ENCODE measurements at places on chromosomes 3 and 15.
A peak's percentile ranks its signal among the peaks of the same experiment; 100 is the strongest.

- DNase-seq, result no peak
Observed at GRCh38 chr3:48372862-48373435, 930 bp downstream of the FBXW12 start.

DNA sequence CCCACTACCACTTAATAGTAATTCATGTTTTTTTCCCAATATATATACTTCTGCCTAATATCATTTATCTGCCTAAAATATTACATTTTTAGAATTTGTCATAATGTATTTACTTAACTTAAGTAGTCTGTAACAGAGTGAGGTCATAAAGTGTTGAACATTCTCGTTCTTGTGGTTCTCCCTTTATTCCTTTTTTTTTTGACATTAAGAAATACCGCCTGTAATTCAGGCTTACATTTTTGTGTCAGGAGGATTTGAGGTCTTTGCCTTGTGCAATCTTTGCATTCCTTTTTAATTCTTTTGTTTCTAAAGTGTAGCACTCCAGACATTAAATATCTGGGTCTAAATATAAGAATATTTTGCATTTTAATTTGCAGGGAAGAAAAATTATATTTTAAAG lies 315.4 kb downstream of the PTPRG start:
- peak; percentile 80 for DNase-seq

DNA sequence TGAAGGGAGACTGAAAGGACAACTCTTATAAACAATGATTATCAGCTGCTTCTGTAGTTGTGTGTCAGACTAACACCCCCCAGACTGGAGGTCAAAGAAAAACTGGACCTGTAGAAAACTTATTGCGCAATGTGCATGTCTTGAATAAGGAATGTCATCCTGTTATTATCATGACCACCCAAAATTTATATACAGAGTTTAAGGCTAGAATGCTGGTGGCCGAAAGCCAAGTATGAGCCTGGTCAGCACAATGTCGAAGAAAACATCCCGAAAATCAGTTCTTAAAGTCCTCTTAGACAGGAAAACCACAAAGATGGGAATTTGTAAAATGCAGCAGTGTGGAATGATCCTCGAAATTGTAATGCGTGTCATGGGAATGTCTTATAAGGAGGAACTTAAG lies 29.3 kb downstream of the RFTN1 start:
- peak; percentile 98 for DNase-seq

DNA sequence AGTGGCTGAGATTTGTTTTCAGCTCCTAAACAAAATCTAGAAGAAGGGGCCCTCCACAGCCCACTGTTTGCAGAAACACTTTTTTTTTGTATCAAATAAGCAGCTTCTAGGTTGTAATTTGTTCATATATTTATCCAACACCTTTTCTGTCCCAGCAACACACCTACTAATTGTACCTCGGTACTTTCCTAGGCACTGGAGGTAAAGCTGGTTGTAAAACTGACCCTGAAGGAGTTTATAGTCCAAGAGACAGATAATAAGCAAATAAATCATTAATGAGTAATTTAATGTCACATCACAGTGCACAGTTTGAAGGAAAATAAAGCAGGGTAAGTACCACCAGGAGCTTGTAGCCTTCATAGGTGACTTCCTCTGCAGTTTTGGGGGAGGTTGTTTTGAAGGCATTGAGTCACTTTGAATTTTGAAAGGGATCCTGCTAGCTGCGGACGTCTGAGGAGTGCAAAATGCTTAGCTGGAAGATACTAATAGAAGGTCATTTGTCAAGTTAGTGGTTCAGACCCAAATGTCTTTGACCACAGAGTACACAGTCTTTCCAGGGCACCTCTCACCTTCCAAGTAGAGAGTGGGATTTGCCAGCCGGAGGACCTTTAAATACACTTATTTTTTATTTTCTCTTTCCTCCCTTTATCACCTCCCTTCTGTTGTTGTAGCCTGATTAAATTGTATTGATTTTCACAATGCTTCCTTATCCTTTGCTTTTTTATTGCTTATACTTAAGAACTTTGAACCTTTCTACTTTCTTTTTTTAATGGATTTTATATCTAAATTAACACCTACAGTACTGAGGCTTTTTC lies 53.8 kb downstream of the CMSS1 start:
- DNase-seq, result no peak

GRCh38 chr15:49154799-49155109 lies 645 bp downstream of the COPS2 start:
- DNase-seq, result no peak

DNA sequence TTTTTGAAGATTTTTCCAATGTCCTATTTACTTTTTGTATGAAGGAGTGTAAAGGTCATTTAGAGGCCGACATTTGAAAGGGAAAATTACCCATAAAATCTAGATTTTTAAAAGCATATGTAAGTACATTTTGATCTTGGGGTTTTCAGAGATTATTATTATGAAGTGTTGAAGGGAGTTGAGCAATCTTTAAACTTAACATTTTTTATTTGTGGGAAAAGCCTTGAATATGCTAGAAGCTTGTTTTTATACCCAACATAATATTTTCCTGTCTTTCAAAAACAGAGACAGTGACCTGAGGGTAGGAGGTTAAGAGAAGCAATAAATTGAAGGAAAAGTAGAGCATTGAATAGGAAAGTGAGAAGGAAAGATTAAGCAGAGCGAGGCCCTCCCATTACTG lies 85.7 kb downstream of the SLMAP start:
- no peak for DNase-seq

GRCh38 chr3:197750858-197751737 lies 1.4 kb downstream of the FYTTD1 start:
- DNase-seq, result peak; percentile 62

- no peak for DNase-seq
Observed at GRCh38 chr15:91973481-91973880, 120.0 kb downstream of the SLCO3A1 start.

- DNase-seq, result no peak
Observed at GRCh38 chr3:8903191-8903590, 60.1 kb downstream of the RAD18 start.

DNA sequence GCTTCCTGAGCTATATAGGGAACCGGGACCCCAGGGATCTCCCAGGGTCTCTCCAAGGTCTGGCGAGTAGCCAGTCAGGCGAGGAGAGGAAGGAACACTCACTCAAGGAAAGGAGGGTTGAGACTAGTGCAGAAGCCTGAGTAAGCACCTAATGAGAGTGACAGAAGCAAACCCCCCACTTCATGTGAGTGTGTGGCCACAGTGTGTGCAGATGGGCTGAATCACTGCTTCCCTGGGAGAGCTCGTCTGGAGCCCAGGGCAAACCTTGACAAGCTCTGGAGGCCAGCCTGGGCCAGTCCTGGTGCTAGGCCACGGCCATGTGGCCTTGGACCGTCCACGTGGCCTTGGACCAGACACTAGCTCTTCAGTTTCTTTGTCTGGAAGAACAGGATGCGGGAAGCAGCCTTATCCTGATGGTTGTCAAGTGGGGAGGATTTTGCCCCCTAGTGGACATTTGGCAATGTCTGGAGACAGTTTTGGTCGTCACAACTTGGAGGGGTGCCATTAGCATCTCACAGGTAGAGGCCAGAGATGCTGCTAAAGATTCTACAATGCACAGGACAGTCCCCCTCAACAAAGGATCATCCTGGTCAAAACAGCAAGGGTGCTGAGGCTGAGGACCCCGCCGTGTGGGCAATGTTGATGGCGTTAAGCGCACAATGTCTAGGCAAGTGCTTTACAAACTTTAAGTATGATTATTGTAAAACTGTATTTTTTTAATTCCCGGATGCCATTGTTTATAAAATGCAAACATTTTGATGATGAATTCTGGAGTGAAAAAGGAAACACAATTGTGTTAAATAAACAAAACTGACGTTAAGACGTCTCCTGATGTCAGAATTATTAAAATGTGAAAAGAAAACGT lies 34.8 kb upstream of the CTSH start:
- peak; percentile 84 for DNase-seq

Data from fibroblast of the aortic adventitia (primary cell).